Chondrocyte (in vitro differentiated cells): ENCODE measurements at places on chromosomes 5 and 9.

DNA sequence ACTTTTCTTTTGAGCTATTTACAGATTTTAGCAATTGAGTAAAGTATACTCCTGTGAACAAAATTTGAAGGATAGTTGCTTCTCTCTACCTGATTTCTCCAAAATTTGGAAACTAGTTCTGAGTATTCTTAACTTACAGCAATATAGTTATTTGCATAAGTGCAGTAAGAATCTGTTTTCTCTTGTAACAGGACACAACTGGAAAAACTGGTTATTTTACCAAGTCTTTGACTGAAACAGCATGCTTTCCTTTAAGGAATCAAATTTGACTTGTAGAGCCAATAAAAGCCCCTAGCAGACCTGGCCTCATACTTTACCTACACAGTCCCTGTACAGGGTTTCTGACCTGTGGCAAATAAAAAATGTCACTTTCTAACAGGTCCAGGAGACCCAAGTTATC is 301.9 kb upstream of the POU5F2 start:
- peaks cover 4% of the 10 kb centered on the region for H3K36me3 ChIP-seq
- H3K4me1 ChIP-seq = no peaks in the 10 kb centered on the region
- DNase-seq = no peak
- H3K4me3 ChIP-seq = no peak overlapping the region

- peaks cover 6% of the 10 kb centered on the region for H3K36me3 ChIP-seq
- no peak overlapping the region for H3K27ac ChIP-seq
- no peak for DNase-seq
- no peak overlapping the region for H3K4me3 ChIP-seq
Measured at GRCh38 chr9:34413231-34413852, 36.6 kb upstream of the MYORG start.

DNA sequence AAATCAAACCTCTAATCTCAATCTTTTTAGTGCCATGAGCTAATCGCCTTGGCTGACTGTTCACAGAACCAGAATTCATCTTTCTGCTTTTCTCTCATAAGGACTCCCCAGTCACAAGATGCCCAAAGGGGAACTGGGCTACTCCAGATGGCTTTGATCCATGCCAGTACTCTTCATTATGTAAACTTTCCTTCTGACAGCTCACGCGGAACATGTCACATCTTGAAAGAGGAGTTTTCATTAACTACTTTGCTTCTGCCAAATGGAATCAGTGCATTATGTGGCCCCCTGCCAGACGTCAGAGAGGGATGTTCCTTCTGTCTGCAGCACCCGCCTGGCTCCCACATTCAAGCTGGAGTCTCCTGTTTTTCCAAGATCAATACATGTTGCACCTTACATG is 142.1 kb upstream of the NMUR2 start:
- H3K27ac ChIP-seq = no peak overlapping the region
- H3K27me3 ChIP-seq = peaks cover 11% of the 10 kb centered on the region
- no peak overlapping the region for H3K4me3 ChIP-seq
- no peaks in the 10 kb centered on the region for H3K36me3 ChIP-seq

GRCh38 chr9:89342213-89342612 is 23.9 kb downstream of the SECISBP2 start:
- DNase-seq = no peak
- peaks cover 63% of the 10 kb centered on the region for H3K36me3 ChIP-seq
- H3K27me3 ChIP-seq = no peaks in the 10 kb centered on the region
- no peaks in the 10 kb centered on the region for H3K4me1 ChIP-seq
- H3K4me3 ChIP-seq = no peak overlapping the region

- H3K36me3 ChIP-seq = peaks cover 1% of the 10 kb centered on the region
- H3K27me3 ChIP-seq = peaks cover 13% of the 10 kb centered on the region
- DNase-seq = no peak
- peaks cover 2% of the 10 kb centered on the region for H3K4me1 ChIP-seq
Measured at GRCh38 chr5:151178777-151179488, 21.4 kb upstream of the ANXA6 start.

DNA sequence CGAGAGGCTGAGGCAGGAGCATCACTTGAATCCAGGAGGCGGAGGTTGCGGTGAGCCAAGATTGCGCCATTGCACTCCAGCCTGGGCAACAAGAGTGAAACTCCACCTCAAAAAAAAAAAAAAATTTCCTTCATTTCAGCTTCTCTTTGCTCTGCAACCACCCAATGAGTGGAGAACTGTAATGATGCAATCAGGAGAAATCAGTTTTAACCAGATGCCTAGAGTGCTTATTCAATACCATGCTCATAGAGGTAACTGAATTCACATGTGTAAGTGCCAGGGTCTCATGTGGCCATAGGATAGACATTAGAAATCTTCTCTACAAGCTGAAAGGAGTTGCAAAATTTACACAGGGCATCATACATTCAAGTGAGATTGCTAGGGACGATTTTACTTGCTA is 70.6 kb downstream of the HMHB1 start:
- peaks cover 15% of the 10 kb centered on the region for H3K4me1 ChIP-seq
- H3K4me3 ChIP-seq = no peak overlapping the region
- H3K27me3 ChIP-seq = no peaks in the 10 kb centered on the region
- no peak overlapping the region for H3K27ac ChIP-seq
- no peak for DNase-seq

- H3K4me1 ChIP-seq = peaks cover 61% of the 10 kb centered on the region
- no peaks in the 10 kb centered on the region for H3K36me3 ChIP-seq
- no peaks in the 10 kb centered on the region for H3K27me3 ChIP-seq
- peak overlapping the region; percentile 85 for H3K27ac ChIP-seq
- H3K4me3 ChIP-seq = no peak overlapping the region
Measured at GRCh38 chr5:32848681-32849080, 137.6 kb downstream of the NPR3 start.

GRCh38 chr9:127291246-127291778 is 26.7 kb downstream of the GARNL3 start:
- H3K4me1 ChIP-seq = peaks cover 1% of the 10 kb centered on the region
- no peak overlapping the region for H3K27ac ChIP-seq
- H3K27me3 ChIP-seq = no peaks in the 10 kb centered on the region
- peaks cover 2% of the 10 kb centered on the region for H3K36me3 ChIP-seq
- H3K4me3 ChIP-seq = no peak overlapping the region

DNA sequence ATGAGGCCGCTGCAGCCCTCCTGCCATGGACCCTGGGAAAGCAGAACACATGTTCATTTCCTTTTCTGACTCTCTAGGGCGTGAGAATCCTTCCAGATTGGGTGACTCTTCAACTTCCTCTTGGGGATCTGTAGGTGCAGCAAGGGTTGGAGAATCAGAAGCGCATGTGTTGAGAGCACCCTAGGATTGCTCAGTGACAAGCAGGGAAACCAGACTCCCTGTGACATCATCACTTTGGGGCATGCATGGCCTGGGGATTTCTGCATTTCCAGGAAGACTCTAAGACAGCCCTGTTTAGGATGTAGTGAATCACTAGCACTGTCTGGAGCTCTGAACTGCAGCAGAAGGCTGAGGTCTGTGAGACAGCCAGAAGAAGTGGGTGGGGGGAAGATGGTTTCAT is 15.1 kb upstream of the LCP2 start:
- no peaks in the 10 kb centered on the region for H3K36me3 ChIP-seq
- no peak overlapping the region for H3K4me3 ChIP-seq
- peak overlapping the region; percentile 75 for H3K27ac ChIP-seq
- peaks cover 23% of the 10 kb centered on the region for H3K4me1 ChIP-seq
- H3K27me3 ChIP-seq = peaks cover 7% of the 10 kb centered on the region

DNA sequence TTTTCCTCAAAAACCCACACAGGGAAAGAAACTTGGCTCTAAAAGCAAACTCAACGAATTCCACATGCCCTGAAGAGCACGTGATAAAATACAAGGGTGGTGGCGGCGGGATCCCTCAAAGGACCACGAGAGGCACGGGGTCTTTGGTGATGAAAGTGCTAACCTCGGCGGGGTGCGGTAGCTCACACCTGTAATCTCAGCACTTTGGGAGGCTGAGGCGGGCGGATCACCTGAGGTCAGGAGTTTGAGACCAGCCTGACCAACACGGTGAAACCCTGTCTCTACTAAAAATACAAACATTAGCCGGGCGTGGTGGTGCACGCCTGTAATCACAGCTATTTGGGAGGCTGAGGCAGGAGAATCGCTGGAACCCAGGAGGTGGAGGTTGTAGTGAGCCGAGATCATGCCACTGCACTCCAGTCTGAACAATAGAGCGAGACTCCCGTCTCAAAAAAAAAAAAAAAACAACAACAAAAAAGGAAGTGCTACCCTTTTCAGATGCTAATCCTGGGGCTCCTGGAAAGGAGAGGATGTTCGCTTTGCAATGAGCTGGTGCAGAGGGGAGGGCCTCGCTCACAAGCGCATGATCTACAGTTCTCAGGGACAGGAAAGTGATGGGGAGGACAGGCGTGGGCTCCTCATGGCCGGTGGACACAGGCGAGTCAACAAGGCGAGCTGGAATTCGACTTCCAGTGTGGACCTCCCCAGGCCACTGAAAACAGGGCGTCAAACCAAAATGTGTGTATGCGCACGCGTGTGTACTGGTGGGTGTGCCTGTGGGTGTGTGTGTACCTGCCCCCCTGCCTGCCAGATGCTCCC is 54.1 kb downstream of the USP20 start:
- peaks cover 61% of the 10 kb centered on the region for H3K4me1 ChIP-seq
- no peak for DNase-seq
- H3K4me3 ChIP-seq = no peak overlapping the region
- peaks cover 11% of the 10 kb centered on the region for H3K36me3 ChIP-seq
- H3K27me3 ChIP-seq = no peaks in the 10 kb centered on the region

- no peaks in the 10 kb centered on the region for H3K36me3 ChIP-seq
- H3K4me1 ChIP-seq = peaks cover 12% of the 10 kb centered on the region
- H3K4me3 ChIP-seq = no peak overlapping the region
- DNase-seq = no peak
Measured at GRCh38 chr5:123906698-123907295, 394.8 kb downstream of the CSNK1G3 start.

- peaks cover 6% of the 10 kb centered on the region for H3K27me3 ChIP-seq
- no peak overlapping the region for H3K27ac ChIP-seq
- no peaks in the 10 kb centered on the region for H3K36me3 ChIP-seq
- no peak for DNase-seq
- no peak overlapping the region for H3K4me3 ChIP-seq
Measured at GRCh38 chr5:146836226-146836842, 42.2 kb downstream of the PPP2R2B start.

GRCh38 chr5:67019065-67019845 is 177.3 kb downstream of the CD180 start:
- peaks cover 42% of the 10 kb centered on the region for H3K4me1 ChIP-seq
- H3K27me3 ChIP-seq = no peaks in the 10 kb centered on the region
- no peaks in the 10 kb centered on the region for H3K36me3 ChIP-seq
- H3K27ac ChIP-seq = no peak overlapping the region
- H3K4me3 ChIP-seq = no peak overlapping the region
- no peak for DNase-seq

- H3K36me3 ChIP-seq = no peaks in the 10 kb centered on the region
- no peak for DNase-seq
- H3K27ac ChIP-seq = peak overlapping the region; percentile 84
- no peaks in the 10 kb centered on the region for H3K27me3 ChIP-seq
Measured at GRCh38 chr9:77883846-77884771, 147.5 kb downstream of the GNAQ start.

DNA sequence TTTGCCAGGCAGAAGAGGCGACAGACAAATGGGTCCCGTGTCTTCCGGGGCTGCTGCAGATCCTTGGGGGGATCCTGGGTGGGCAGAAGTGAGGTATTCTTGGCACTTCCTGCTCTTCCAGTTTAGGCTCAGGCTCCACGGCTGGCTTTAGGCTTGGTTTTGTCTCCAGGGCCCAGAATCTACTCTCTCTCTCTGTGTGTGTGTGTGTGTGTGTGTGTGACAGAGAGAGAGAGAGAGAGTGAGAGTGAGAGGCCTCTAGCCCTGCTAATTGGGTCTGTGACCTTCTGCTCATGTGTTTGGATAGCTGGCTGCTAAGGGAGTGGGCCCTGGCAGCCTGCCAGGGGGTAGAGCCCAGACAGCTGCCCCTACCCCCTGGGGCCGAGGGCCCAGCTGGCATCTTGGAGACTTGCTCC is 39.3 kb downstream of the CRB2 start:
- peaks cover 15% of the 10 kb centered on the region for H3K4me1 ChIP-seq
- DNase-seq = no peak
- no peak overlapping the region for H3K4me3 ChIP-seq
- H3K27me3 ChIP-seq = no peaks in the 10 kb centered on the region

GRCh38 chr9:8252445-8252844 is 452.9 kb upstream of the DMAC1 start:
- H3K4me3 ChIP-seq = no peak overlapping the region
- peaks cover 2% of the 10 kb centered on the region for H3K36me3 ChIP-seq
- peaks cover 10% of the 10 kb centered on the region for H3K27me3 ChIP-seq
- no peak for DNase-seq
- no peak overlapping the region for H3K27ac ChIP-seq
- peaks cover 15% of the 10 kb centered on the region for H3K4me1 ChIP-seq

DNA sequence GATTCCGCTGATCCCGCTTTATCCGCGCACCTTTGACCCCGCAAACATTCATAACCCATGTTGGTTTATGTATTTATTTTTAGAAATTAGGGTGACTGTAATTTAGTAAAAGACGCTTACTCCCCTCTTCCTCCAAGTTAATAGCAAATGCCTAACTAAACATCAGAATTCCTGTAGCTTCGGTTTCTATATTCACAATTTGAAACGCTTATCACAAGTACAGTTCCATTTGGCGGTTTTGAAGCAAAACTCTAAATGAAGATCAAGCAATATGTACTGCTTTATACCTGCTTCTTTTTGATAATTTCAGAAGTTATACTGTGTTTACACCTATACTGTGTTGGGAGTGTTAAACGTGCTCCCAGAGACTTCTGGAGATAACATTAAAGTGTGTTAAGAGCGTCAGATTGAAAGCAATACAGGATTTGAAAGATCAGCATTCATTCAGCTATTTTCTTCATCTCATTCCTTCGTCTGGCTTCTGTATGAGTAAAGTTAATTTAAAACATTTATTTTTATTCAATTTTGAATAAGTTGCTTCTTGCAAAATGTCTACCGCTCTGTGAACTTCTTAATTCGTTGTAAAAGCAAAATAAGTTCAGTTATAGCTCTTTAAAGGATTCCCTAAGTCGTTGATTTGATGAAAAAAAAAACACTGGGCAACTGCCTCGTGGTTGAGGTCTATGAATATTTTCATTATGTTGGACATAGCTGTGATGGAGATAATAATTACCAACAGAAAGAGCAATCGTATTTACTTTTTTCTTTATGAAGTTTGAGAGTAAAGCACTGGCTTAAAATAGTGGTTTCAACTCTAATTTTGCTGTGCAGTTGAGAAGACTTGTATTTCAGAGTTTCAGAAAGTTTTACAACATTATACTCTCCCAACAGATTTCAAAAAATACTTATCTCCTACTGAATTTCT is 2.5 kb downstream of the PRDM6 start:
- H3K4me1 ChIP-seq = peaks cover 38% of the 10 kb centered on the region
- H3K4me3 ChIP-seq = peak overlapping the region; percentile 41
- no peak overlapping the region for H3K27ac ChIP-seq
- peaks cover 76% of the 10 kb centered on the region for H3K27me3 ChIP-seq
- DNase-seq = no peak
- H3K36me3 ChIP-seq = peaks cover 2% of the 10 kb centered on the region

- no peaks in the 10 kb centered on the region for H3K27me3 ChIP-seq
- peaks cover 2% of the 10 kb centered on the region for H3K36me3 ChIP-seq
- no peak for DNase-seq
- no peak overlapping the region for H3K27ac ChIP-seq
- no peak overlapping the region for H3K4me3 ChIP-seq
- H3K4me1 ChIP-seq = peaks cover 12% of the 10 kb centered on the region
Measured at GRCh38 chr5:17287501-17288155, 70.2 kb downstream of the BASP1 start.
